ENCODE measurements at places on chromosomes 7 and 10. TPM values are rescaled to one million over a fixed set of nuclear protein-coding genes. Genes with fewer than 3 reads are reported as not detected.

The ANXA8L1 gene
- not detected for total RNA-seq

DNA sequence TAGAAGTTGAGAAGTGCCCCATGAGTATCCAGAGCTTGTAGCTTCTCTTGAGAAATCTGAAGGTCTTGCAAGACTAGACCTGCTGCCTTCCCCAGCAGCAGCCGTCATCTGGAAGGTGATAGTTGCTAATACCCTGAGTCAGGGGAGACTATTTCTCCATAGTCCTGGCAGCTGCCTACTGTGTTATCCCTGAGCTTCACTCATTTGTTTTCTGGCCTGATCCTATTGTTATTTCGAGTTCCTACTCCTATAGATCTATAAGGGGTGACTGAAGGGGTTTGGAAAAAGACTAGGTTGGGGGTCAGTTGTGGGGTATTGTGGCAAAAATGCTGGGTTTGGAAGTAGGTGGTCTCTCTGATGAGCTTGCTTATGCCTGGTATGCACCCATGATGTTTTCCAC, 297.8 kb downstream of the CNTNAP2 start:
- DNase-seq, result no peak

- no peak for DNase-seq
These were observed 410.0 kb downstream of the EXOC4 start for GRCh38 chr7:133662830-133663229.

DNA sequence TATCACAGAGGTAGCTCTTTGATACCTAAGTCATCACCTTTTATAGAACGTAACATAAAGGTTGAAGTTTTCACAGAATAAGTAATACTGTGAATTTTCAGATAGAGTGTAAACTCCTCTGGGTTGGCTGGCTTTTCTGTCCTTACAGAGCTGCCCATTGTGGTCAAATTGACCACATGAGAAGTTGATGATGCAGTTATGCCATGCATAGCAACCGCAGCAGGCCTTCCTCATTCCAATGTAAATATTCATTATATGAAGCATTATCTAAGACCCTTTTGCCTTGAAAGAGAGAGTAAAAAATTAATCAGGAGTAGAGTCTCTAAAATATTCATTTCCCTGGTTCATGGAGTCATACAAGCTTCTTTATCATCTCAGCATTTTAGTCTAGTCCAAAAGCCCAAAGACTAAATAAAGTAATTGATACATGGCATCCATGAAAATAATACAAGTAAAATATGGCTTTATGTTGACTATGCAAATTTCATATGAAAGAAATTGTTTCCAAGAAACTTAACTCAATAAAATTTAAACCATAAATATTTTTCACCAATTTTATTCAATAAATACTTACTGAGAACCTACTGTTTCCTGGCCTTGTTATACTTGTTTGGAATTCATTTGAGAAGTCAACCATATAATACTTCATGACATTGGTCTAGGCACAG, 516.4 kb downstream of the PCDH15 start:
- no peak for DNase-seq

GRCh38 chr7:2437136-2437535, 33.7 kb downstream of the CHST12 start:
- no peak for DNase-seq

Data from osteocyte (in vitro differentiated cells).